ENCODE measurements at places on chromosomes 7 and 10.

DNA sequence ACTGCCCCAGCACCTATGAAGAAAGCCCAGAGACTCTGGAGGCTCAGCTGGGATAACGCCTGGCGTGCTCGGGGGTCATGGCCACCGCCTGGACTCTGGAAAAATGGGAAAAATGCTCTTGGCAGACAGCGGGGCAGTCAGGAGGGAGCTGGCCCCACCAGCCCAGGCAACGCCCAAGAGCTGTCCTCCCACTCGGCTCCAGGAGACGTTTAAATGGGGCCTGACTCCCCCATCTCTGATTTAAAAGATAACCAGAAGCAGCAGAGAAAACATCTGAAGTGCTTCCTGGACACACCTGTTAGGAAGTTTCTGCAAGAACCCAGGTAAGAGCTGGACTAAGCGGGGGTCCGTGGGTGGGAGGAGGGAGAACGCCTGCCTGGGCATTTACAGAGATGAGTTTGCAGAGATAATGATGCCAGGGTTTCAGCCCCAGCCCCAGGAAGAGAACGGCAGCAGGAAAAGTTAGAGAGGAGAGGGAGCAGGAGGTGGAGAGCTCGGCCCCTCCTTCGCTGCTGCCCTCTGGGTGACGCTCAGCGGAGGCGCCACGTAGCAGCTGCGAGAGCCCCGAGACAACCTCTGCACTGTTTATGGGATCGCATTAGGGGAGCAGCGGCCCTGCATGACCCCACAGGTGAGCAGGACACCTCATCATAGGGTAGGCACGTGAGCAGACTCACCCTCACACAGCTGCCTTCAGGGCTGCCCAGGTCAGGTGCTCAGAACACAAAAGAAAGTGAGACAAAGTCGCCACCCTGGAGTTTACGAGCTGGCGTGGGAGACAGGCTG lies 83.5 kb upstream of the INSIG1 start:
- DNase-seq, result no peak

- DNase-seq, result no peak
Measured at GRCh38 chr7:36013246-36014014, 139.6 kb upstream of the EEPD1 start.

DNA sequence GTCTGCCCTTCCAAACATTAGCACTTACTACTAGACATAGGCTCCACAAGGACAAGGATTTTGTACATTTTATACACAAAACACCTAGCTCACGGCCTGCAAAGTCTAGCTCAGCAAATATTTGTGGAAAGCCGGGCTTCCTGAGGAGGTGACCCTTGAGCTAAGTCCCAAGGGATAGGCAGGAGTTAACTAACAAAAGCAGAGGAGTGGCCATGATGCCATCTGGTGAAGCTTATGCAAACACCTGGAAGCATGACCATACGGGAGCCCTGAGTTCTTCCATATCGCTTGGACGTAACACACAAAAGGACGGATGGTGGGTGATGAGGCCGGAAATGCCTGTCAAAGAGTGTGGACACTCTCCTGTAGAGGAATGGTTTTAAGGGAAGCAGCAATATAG lies 25.9 kb upstream of the YAE1 start:
- no peak for DNase-seq

GRCh38 chr10:6014241-6014761 lies 37.0 kb upstream of the IL15RA start:
- no peak for DNase-seq

DNA sequence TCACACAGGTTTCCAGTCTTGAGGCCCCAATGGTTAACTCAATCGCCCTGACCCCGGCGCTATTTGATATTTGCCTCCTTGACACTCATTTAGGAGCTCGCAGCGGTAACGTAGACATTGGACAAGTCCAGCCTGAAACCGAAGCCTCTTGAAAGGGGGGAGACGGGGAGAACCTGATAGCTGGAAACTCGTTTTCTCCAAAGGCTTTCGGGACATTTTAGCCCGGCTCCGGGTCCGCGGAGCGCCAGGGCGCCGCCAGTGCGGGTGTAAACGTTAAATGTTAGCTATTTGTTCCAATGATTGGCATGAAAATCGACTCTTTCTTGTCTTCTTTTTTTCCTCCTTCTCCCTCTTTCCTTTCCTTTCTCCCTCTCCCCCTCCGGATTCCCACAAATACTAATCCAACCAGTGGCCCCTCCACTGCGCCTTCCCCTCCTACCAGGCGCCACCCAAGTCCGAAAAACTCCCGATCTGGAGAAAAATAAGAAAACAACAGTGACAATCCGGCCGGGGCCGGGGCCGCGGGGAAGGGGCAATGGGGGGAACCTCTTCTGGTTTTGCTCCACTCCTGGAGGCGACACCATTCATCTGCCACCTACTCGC lies 17.2 kb upstream of the GATA3 start:
- DNase-seq, result no peak

GRCh38 chr7:77388055-77388641 lies 28.0 kb downstream of the GSAP start:
- DNase-seq, result no peak

DNA sequence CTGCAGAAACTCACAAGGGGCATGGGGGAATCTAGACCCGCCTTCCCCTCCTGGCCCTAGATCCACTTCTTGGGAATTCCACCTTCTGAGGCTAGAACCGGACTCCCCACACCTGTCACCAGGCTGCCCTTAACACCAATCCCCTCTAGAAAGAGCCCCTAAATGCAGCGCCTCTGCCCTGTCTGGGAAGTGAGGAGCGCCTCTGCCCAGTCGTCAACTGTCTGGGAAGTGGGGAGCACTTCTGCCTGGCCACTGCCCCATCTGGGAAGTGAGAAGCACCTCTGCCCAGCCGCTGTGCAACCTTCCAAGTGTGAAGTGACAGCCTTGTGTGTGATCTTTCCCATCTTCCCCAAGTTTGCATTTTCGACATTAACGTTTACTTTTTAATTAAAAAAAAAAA lies 8.8 kb downstream of the RCC1L start:
- DNase-seq, result no peak

- DNase-seq, result no peak
Measured at GRCh38 chr7:105625986-105626385, 44.7 kb upstream of the EFCAB10 start.

DNA sequence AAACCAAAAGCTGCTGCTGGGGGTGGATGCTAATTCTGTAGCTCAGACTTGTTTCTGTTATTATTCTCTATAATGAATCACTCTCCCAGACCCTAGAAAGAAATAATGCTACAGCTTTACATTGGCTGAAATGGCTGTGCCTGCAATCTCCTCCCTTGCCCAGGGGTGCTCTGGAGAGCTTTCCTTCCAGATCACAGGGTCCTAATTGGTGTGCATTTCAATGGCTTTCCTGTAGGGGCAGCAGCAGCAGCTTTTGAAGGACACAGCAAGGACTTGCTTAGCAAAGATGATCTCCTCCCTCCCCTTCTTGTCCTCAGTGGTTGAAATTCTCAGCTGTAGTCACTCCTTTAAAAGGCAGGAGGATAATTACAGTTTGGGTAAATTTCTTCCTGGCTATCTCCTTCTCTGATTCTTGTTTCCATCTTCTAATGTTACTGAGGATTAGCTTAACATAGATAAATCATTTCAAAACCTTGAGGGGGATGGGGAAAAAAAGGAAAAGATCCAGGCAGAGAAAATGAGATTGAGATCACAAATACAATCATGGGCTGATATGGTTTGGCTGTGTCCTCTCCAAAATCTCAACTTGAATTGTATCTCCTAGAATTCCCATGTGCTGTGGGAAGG lies 120.2 kb upstream of the CTTNBP2 start:
- no peak for DNase-seq

GRCh38 chr10:44978570-44979280 lies at the start of gene DEPP1:
TSS of gene DEPP1 (minus strand) at chr10:44978809. CDS start at chr10:44978030, 779 bp downstream.
- no peak for DNase-seq

- no peak for DNase-seq
Measured at GRCh38 chr7:33722383-33723101, 182.8 kb upstream of the BMPER start.

GRCh38 chr10:102773320-102773719 lies 29.6 kb downstream of the WBP1L start:
- DNase-seq, result no peak

- DNase-seq, result no peak
Measured at GRCh38 chr7:44056681-44057080, 8.7 kb downstream of the PGAM2 start.

- no peak for DNase-seq
Measured at GRCh38 chr7:114631249-114631822, 216.7 kb downstream of the FOXP2 start.
